ENCODE measurements at places on chromosomes 6 and 20.

- no peak for DNase-seq
These were observed 311.7 kb downstream of the HIVEP2 start for GRCh38 chr6:142633317-142633716.

- no peak for DNase-seq
These were observed 32.6 kb downstream of the SERPINB1 start for GRCh38 chr6:2809015-2809414.

GRCh38 chr6:9095729-9096128 lies 660.4 kb upstream of the SLC35B3 start:
- DNase-seq: no peak

GRCh38 chr20:16575390-16576140 lies 2.3 kb upstream of the KIF16B start:
- peak; percentile 8 for DNase-seq

DNA sequence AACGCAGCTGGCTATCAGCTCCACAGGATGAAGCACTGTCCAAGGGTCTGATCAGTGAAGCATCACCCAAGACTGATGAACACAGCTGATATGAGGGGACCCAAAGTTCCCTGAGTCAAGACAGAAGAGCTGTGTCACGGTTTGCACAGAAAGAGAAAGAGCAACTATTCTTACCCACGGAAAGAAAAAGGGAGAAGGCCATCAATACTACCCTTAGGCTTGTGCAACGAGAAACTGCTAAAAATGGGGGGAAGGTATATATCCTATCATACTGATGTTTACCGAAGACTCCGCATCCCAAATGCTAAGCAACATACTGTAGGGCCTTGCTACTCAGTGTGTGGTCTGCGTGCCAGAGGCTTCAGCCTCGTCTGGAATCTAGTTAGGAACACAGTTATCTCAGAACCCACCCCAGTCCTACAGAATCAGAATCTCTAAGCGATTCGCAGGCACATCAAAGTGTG lies 665 bp downstream of the FASTKD5 start:
- DNase-seq: no peak

- DNase-seq: peak; percentile 36
These were observed 55.0 kb upstream of the HLA-A start for GRCh38 chr6:29887330-29887818.

DNA sequence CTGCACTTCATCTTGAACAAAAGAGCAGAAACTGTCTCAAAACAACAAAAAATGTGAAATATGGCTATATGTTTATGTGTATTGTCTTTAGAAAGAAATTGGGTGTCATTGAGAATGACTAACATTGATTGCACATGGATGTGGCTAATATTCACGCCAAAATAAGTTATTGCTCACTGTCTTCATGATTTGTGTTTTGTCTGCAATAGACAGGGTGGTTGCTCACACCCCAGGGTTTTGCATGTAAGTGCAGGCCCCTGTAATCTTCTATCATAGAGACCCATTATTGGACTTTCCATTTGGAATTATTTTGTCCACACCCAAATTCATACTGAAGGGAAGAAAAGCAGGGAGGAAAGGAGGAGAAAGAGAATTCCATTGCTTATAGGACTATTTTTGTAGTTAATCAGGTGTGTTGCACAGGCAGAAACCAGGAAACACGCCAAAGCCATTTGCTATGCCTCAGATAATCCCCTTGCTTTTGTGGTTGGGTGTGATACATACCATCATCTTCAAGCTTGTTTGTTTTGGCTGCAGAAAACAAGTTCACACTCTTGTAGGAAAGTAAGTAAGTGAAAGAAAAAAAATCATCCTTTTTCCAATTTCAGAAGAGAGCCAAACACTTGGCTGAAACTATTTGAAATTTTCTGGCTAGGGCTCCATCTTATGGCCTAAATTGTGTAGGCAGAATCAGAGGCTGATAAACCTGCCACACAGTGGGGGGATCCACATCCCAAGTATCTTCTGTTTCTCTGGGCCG lies 214.1 kb downstream of the COL12A1 start:
- no peak for DNase-seq

- DNase-seq: no peak
These were observed 204.9 kb downstream of the EPM2A start for GRCh38 chr6:145530454-145530853.

DNA sequence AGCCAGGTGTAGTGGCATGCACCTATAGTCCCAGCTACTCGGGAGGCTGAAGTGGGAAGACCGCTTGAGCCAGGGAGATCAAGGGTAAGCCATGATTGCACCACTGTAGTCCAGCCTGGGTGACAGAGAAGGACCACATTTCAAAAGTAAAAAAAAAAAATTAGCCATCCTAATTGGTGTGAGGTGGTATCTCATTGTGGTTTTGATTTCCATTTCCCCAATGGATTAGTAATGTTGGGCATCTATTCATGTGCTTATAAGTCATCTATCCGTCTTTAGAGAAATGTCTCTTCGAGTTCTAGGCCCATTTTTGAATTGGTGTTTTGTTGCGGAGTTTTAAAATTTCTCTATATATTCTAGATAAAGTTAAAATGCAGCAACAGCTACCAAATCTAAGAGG lies 21.7 kb downstream of the ABHD12 start:
- no peak for DNase-seq

GRCh38 chr6:122484760-122485159 lies 13.2 kb upstream of the SERINC1 start:
- DNase-seq: no peak

GRCh38 chr6:98946879-98947410 lies 801 bp downstream of the FBXL4 start:
- peak; percentile 46 for DNase-seq

DNA sequence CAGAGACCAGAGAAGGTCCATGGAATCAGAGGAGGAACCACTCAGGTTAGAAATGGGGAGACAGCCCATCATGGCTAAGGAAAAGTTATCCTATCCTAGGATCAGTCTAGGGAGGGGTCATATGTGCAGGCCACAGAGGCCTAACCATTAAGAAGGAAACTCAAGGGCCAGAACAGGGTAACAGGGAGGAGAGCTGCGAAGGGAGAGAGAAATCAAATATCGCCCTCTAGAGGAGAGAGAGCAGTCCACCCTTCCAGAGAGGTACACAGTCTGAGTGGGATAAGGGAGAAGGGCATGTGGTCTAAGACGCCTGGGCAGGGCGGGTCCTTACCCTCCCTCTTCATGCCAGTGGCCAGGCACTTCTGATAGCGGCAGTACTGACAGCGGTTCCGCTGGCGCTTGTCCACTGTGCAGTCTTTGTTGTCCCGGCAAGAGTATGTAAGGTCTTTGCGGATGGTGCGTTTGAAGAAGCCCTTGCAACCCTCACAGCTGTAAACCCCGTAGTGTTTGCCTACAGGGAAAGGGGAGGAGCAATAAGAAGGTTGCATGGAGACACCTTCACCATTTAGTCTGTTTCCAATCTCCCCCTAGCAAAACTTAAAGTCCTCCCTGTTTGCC lies 2.9 kb downstream of the RXRB start:
- peak; percentile 30 for DNase-seq

DNA sequence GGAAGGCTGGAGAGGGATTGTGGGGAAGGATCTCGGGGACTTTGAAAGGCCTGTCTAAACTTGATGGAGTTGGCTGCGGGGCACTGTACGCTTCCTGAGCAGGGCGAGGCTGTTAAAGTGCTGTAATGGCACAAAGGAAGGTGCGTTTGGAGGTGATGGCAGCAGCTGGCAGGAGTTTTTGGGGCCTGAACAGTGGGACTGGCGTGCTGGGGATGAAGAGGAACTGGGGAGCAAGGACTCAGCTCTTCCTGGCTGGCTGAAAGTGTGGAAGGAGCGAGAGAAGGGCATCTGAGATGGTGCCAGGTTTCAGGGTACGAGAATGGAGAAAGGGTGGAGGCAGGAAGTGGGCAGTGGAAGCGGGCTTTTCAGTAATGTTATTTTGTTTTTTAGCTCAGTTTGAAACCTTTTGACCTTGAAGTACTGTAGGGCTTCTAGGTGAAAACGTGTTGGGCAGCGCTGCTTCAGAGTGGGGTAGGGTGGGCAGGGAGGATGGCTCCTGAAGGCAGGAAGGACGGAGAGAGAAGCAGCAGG lies 8.0 kb downstream of the TMEM181 start:
- DNase-seq: peak; percentile 24

- DNase-seq: no peak
These were observed 679 bp upstream of the RING1 start for GRCh38 chr6:33207552-33208090.

DNA sequence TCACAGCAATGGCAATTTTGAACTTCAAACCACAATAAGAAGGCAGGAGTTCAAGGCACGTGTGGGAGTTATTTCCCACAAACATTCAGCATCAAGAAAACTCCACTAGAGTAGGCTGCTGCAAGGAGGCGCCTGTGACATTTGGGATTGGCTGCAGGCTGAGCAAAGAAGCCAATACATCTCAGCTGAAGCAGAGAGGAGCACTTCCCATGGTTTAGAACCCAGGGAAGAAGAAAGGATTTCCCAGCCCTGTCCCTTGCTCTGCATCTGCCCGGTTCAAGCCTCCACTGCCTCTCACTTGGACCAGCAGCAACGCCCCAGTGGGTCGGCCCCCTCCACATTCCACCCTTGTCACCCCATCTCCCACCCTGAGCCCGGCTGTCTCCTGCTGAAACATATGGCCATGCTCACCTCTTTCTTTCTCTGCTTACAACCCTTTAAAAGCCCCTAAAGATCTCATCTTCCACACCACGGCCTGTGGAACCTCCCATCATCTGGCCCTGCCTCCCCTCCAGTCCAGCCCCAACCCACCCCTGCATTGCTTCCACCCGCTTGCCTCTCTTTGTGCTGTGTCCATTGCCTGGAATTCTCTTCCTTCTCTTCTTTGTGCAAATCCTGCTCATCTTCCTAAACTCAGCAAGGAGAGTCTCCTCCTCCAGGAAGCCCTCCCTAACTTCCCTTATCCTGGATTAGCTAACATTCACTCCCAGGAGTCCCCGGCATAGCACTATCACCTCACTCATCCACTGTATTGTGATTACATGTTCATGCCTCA lies 128.3 kb downstream of the ANKRD60 start:
- no peak for DNase-seq

All from activated CD4-positive, alpha-beta T cell treated with anti-CD3 and anti-CD28 coated beads, Interleukin-2, amount 50 U/mL, for 48 hours (primary cell).